Spleen (tissue), 13 donors: ENCODE measurements at places on chromosomes 6 and 20.

DNA sequence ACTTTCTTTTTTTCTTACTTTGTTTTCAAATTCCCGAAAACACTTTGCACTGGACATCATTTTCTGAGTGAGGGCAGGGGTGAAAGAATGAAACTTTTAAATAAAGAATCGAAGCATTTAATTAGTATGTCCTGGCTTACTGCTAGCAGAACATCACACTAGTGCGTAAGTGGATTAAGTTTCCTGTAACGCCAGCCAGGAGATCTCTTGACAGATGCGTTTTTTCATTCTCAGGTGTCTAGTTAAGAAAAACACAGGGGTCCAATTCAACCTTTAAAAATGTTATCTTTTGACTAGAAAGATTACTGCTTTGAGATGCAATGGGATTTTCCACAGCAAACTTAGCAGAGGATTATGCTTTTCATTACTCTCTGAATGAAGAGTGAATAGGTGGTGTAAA is 858.8 kb upstream of the EPHA7 start:
- no peak for DNase-seq

DNA sequence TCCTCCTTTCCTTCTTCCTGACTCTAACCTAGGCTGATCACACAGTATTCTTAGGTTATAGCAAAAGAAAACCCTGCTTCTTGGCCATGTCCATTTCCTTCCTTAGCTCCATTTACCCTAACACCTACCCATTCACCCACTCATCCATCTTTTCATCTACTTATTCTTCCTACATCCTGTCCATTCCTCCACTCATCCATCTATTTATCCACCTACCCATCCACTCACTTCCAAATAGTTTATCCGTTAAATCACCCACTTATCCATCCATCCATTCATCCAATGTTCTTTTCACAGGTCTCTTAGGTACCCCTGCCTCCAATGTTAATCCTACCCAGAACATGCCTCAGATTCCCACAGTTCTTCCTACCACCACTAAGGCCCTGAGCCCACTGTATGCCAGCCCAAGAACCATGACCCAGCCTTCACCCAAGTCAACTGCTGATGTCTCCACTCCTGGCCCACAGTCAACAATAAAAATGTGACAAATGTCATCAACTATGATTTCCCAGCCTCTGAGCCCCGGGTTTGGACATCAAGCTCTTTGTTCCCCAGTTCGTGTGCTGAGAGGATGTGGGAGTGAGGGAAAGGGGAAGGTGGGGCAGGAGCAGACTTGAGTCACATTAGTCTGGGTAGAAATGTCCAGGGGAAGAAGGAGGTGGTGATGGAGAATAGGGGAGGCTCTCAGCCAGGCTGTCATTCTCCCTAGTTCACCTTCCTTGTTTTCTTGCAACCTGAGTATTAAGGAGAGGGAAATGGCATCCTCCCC is 24.4 kb downstream of the TREML4 start:
- no peak for DNase-seq

DNA sequence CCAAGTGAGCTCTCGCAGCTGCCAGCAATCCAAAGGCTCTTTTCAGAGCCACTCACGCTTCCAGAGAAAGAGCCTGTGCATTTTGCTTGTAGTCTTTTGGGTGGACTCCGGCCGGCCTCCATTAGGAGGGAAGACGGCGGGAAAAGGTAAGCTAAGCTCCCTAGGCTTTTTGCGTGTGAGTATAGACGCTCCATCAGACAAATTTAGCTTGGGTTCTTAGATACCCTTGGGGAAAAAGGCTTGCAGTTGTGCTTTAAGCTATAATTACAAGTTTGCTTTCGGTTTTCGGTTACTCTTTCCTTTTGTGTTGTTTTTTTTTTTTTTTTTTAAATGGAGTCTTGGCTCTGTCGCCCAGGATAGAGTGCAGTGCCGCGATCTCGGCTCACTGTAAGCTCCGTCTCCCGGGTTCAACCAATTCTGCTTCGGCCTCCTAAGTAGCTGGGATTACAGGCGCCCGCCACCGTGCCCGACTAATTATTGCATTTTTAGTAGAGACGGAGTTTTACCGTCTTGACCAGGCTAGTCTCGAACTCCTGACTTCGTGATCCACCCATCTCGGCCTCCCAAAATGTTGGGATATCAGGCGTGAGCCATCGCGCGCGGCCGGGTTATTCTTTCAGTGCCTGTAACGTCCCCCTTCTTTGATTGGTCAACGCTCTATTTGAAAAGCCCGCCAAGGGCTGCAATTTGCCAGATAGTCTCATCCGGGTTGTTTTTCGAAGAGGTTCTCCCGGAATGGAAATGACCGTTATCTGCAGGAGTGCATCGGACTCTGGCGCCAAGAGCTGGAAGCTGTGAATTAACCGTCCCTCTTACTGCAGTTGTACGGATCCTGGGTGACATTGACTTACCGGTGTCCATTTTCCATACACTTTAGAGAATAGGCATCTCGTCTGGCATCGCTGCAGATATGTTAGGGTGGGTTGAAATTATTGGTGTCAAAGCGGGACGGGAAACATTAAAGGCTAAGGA is 18.1 kb downstream of the OR2B2 start:
- peak; percentile 88 for DNase-seq

- peak; percentile 56 for DNase-seq
Observed at GRCh38 chr6:43887906-43888683, 118.1 kb downstream of the VEGFA start.

DNA sequence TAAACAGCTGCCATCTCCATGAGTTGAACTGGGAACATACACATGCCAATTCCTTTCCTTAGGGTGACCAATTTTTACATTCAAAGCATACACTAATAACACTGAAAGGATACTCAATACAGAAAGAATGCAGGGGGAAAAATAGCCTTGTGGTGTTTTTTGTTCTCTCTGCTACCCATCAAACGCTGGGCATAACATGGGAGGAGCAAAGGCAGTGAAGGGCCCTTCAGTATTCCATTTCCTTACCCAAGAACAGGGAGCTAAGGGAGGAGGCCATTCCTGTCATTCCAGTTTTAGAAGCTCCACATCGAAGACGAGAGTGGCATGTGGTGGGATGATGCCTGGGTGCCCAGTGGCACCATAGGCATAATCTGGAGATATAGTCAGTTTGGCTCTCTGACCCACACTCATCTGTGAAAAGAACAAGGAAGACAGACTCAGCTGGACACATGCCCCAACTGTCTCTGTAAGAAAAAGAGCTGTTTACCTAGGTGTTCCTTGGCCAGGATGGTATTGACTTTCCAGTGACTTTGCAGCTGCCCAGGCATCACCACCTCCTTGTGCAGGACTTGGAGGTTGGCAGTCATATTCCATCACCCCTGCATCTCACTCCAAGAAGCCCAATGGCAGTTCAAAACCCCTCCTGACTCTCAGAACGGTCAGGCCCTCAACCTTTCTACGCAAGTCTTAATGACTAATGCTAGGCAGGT is 20.9 kb downstream of the FKBP1A start:
- DNase-seq, result no peak

- DNase-seq, result no peak
Observed at GRCh38 chr20:1600736-1601135, 19.1 kb downstream of the SIRPB1 start.

- no peak for DNase-seq
Observed at GRCh38 chr6:168560126-168560525, 119.1 kb downstream of the SMOC2 start.

DNA sequence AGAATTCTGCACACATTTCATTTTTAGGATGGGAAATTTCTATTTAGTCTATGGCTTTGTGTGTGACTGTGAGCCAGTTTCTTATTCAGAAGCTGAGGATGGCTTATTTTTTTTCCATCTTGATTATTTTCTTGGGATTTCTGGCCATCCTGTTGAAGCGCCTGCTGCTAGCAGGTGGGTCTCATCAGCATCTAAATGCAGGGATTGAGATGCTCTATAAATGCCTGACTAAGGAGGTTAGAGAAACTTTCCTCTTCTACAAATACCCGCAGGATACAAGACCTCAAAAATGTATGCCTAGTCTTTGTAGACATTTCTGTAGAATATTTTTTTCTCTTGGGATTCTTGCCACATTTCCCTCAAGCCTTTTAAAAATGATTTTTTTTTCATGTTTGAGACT is 138.0 kb upstream of the CCN2 start:
- DNase-seq, result no peak

DNA sequence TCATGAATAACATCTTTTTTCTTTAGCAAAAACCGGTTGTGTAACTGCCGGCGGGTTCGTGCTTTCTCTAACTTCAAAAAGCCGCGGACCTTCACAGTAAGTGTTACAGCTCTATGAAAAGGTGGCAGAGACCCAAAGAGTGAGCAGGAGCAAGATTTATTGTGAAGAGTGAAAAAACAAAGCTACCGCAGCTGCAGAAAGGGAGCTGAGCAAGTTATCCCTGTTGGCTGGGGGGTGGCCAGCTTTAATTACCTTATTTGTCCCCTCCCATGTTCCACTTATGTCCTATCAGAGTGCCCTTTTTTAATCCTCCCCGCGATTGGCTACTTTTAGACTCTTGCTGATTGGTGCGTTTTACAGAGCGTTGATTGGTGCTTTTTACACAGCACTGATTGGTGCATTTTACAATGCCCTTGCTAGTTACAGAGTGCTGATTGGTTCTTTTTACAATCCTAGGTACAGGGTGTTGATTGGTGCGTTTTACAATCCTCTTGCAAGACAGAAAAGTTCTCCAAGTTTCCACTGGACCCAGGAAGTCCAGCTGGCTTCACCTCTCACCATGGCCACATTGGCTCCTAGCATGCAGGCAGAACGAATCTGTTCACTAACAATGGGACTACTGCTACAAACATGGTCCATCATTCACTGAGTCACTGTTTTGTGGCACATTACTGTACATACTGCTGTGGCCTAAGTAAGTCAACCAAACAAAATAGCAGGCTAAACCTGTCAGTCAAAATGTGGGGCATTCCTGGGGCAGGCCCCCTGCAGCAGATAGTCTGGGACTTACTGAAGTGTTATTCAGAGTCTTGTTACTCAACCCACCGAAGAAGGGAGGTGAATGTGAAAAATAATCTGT is 52.8 kb downstream of the MYLIP start:
- DNase-seq, result no peak

DNA sequence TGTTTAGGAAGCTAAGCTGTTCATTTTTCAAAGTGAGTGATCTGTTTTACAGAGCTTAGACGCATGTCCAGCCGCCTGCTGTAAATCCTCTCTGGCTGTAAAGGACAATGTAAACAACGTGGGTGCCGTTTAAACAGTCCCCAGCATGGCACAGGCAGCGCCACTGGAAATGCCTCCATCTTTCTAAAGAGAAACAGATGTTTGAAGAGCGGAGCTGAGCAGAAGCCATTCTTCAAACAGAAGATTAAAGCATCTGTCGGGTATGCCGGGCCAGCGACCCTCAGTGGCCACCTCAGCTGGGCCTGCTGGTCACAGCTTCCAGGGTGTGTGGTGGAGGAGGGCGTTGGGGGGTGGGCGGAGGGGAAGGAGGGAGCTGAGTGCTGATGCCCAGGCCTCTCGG is 138.6 kb downstream of the ERMARD start:
- DNase-seq, result no peak

DNA sequence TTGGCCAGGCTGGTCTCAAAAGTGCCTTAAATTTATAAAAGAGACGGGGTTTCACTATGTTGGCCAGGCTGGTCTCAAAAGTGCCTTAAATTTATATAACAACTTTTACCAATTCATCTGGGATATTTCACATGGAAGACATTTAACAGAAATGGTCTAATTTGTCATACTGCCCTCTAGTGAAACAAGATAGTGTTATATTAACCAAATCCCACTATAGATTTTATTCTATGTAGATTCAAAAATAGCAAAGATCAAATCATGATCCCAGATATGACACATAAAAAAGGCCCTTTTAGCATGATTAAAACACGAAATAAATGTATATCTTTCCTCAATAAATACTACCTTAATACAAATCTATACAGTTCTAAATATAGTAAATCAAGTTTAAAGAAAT is 102.8 kb upstream of the TFAP2D start:
- DNase-seq, result no peak

GRCh38 chr6:12265791-12266190 is 24.4 kb upstream of the EDN1 start:
- DNase-seq, result no peak

DNA sequence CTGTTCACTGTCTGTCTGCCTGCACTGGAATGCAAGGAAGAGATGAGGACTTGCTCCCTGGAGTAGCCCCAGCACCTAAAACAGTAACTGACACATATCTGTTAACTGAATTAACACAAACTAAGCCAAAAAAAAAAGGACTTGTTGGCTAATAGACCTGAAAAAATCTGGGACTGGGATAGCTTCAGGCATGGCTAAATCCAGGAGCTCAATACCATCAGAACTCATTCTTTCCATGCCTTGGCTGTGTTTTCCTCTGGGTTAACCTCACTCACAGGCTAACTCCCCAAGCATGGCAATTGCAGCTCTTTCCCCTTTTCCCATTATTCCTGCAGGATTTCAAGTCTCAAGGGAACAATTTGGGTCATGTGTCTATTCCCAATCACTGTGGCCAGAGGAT is 21.6 kb upstream of the ARFGEF2 start:
- no peak for DNase-seq

DNA sequence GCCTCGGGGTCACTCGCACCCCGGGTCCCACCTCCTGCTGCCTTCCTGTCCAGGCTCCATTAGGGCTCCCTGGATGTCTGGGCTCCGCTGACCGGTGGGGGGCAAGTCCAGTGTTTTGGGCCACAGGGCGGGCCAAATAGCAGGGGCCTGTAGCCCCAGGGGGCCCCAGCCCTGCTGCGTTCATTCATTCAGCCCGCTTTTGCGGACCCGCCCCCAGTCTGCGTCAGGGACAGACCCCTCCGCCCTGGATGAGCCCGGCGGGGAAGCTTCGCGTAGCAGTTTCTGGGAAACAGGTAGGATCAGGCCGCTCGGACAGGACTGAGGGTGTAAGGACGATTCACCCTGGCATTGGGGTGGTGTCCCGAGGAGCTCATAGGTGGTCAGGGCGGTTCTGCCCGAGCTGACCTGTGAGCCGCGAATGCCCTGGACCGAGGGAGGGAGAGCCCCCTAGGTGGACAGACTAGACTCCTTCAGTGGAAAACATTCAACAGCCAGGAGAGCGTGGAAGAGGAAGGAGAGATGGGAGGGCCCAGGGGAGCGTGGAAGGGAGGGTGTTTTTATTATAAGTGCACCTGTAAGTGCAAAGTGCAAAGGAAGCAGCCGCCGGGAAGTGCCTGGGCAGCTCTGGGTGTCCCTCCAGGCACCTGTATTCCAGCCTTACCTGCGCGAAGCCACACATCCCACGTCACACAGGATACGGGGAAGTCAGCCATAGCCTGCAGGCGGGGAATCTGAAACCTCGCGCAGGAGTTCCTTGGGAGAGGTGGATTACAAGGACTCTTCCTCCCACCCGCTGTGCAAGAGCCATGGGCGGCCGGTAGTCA is 662 bp downstream of the ENTPD6 start:
- peak; percentile 82 for DNase-seq

GRCh38 chr6:56714273-56714672 is 71.6 kb upstream of the DST start:
- DNase-seq, result no peak

- no peak for DNase-seq
Observed at GRCh38 chr6:119148825-119149525, 70.5 kb upstream of the FAM184A start.
